ENCODE measurements at places on chromosomes 5 and 9.

GRCh38 chr9:128863647-128864046, 18.1 kb downstream of the KYAT1 start:
- DNase-seq = no peak

DNA sequence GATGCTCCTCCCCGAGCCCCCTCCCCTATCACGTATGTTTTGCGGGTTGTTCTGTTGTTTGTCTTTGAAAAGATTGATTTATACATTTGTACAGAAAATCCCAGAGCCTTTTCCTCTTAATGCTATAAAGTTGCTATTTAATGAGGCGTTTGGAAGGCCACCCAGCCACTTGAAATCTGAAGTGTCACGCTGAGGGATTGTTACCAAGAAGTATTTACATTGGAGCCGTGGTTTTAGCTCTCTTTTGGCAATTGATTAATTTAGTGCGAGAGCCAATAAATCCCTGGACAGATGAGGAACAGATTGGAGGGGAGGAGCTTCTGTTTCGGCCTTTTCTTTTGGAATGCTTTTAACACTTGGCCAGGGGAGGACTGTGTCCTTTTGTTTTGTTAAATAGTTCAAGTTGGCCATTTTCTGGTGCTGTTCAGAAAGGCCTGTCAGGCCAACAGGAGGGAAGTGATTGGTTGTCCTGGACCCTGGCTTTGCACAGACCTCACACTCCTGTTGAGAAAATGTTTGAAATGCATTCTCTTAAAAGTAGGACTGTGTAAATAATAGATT, 250.2 kb downstream of the PDZD2 start:
- DNase-seq = no peak

- DNase-seq = no peak
These were observed 200.4 kb downstream of the TTLL11 start for GRCh38 chr9:121892706-121893105.

DNA sequence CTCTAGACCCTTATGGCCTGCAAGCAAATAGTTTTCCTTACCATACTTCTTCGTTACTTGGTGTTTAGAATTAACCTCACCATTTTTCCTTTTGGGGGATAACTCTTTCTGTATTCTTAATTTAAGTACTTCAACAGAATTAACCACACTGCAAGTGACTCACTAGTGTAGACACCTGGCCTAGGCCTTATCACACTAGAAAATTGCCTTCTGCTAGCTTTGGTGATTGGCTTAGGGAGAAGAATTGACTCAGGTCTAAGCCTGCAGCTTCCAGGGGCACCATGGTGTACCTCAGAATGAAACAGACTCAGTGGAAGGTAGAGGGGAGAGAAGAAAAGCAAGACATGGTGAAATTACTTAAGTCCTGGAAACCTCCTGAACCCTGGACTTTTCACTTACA, 112.8 kb upstream of the HMHB1 start:
- no peak for DNase-seq

DNA sequence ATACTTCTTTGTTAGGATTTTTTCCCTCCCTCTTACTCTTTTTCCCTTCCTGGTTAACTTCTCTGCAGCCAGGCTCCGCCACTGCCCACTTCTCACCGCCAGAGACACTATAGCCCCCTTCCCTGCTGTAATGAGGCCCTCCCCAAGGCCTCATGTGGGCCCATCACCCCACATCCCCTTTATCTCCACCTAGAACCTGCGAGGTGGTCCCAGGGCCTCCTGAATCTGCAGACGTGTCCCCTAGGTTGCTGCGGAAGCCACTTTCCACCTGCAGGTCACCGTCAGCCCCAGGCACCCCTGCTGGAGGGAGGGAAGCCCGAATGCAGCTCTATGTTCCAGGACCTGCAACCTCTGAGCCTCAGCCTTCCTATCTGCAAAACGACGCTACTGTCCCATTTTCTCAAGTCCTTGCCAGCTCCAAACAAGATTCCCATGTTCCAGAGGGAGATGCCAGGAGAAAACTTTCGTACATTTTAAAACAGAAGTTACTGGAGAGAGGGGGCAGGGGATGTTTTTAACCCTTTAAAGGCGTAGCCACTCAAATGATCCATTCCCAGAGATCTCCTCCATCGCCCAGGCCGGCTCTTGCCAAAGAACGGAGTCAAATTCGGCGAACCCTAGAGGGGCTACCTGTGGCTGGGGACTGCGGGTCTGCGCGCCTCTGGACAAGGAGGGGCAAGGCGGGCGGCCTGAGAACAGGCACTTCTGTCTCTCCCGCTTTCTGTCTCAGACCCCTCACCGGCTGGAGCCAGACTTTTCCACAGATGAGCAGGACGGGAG, 929 bp downstream of the SH3PXD2B start:
- DNase-seq = no peak

DNA sequence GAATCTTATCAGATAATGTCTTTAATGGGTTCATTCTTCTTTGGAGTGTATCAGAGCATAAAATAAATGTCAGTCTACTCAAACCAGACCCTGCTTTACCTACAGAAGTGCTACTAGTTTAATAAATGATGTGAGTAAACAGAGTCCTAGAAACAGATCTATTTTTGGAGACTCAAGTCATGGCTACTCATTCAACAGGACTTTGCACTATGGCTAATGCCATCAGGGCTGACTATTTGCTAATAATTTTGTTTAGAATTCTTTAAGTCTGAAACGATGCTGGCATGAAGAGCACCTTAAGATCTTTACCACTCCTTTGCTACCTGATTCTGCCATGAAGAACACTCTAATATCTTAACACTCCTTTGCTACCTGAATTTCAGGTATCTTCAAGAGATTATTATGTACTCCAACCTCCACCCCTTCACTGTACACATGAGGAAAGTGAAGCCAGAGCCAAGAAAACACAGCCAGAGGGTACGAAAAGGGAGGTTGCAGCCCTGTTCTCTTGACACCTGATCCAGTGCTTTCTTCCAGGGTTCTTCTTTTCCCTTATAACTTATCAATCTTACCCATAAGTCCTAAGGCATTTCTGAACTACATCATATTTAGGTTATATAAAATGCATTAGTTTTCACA, 62.4 kb downstream of the ZNF608 start:
- no peak for DNase-seq

GRCh38 chr5:149605998-149606724, 24.9 kb downstream of the ARHGEF37 start:
- DNase-seq = no peak

DNA sequence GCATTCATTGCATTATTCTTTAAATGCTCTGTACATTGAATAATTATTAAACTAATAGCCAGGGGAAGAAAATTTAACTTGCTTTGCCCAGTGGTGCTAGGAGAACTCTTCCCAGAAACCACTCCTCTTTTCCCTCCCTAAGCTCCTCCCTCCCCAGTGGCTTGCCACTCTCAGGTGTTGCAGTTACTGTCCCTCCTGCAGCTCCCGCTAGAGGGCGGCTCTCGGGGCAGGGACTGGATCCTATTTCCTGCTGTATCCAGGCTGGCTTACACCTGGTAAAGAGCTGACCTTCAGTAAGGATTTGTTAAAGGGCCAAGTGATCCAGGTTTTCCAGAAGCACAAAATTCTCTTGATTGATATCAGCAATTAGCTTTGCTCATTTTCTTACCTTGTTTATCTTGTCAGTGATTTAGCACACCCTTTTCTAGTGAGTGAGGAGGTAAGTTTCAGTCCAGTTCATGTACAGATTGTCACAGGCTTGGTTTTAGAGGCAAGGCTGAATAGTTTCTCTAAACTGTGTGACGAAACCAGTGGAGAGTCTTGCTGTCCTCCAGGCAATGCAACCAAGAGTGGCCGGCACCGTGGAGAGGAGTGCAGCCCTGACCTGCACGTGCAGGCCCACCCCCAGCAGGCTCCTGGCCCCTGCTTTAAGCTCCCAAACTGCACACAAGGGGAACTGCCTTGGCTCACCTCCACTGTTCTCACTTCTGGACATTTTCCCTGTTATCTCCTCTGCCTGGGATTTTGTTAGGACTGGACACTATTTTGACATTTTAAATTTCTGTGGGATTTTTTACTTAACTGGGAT, 423.8 kb downstream of the SPOCK1 start:
- DNase-seq = peak; percentile 74

- DNase-seq = no peak
These were observed 270.9 kb downstream of the GAS1 start for GRCh38 chr9:86676396-86676795.

- no peak for DNase-seq
These were observed 12.9 kb downstream of the HAND1 start for GRCh38 chr5:154465169-154465568.

GRCh38 chr5:82599030-82599429, 320.9 kb upstream of the RPS23 start:
- no peak for DNase-seq

DNA sequence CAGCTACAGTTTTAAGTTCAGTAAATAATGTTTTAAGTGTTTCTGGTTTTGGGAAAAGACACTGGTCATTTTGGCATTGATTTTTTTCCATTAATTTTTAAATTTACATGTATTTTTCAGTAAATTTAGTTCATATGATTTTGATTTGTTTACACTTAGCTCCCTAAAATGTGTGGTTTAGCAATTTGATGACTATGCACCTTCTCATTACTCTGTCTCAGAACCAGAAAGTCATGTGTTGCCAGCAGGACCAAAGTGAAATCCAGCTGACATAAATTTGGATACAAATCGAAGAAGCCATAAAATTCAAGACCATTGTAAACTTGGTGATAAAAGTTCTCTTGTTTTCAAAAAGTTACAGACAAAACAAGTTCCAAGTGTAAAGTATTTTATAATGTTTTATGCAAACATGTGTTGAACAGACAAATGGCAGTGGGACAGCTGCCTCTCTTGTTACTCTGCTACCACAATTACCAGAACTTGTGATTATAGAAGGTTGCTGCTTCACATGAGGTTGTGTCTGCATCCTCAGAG, 354.8 kb downstream of the NR2F1-AS1 start:
- DNase-seq = no peak

GRCh38 chr9:111161015-111161415, 122.7 kb upstream of the LPAR1 start:
- no peak for DNase-seq

DNA sequence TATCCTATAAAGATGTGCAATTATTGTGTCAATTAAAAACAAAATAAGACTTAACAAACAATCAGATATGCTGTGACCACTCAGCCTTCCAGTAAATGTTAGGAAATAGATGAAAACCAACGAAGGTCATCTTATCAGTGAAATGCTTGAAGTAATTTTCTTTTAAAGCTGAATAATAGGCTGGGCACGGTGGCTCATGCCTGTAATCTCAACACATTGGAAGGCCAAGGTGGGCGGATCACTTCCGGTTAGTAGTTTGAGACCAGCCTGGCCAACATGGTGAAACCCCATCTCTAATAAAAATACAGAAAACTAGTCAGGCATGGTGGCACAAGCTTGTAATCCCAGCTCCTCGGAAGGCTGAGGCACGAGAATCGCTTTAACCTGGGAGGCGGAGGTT, 31.2 kb downstream of the NLN start:
- no peak for DNase-seq

GRCh38 chr5:79225026-79225425, 10.9 kb upstream of the JMY start:
- no peak for DNase-seq

DNA sequence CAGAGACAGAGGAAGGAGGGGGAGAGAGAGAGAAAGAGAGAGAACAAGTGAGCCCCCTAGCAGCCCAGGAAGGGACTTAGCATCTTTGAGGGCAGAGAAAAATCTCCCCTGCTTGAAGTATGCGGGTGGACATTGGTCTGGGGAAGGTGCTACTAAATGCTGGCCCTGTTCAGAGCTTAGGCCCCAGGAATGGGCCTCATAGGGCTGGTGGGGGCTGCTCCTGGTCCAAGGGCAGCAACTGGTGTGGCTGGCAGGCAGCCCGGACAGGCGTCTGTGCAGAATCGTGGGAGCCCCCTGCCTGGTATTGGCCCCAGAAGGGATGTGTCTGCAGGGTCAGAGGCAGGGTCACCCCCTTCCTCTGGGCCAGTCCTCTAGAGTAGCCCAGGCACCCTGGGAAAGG, 47.8 kb upstream of the SUSD3 start:
- DNase-seq = no peak

DNA sequence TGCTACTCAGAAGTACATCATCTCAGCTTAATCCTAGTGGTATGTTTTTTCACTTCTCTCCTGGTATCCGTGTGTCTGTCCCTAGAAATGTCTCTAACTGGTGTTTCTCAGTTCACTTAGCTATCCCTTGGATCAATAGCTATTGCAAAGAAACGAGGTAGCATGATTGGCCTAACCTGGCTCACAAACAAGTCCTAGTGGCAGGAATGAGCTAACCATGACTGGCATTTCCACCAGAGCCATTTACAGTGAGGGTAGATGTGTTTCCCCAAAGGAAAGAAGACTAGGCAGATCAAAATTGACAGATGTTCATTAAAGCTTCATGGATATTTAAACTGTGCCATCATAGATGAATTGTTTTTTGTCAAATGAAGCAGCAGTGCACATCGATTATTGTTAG, 82.5 kb downstream of the PALM2AKAP2 start:
- no peak for DNase-seq

- DNase-seq = no peak
These were observed 52.7 kb upstream of the ERCC6L2 start for GRCh38 chr9:95822583-95823431.

- no peak for DNase-seq
These were observed 156.4 kb upstream of the SMIM23 start for GRCh38 chr5:171629221-171629620.

GRCh38 chr5:149257889-149258705, 13.6 kb upstream of the AFAP1L1 start:
- DNase-seq = no peak

GRCh38 chr5:40834391-40834848, 602 bp downstream of the RPL37 start:
- no peak for DNase-seq

DNA sequence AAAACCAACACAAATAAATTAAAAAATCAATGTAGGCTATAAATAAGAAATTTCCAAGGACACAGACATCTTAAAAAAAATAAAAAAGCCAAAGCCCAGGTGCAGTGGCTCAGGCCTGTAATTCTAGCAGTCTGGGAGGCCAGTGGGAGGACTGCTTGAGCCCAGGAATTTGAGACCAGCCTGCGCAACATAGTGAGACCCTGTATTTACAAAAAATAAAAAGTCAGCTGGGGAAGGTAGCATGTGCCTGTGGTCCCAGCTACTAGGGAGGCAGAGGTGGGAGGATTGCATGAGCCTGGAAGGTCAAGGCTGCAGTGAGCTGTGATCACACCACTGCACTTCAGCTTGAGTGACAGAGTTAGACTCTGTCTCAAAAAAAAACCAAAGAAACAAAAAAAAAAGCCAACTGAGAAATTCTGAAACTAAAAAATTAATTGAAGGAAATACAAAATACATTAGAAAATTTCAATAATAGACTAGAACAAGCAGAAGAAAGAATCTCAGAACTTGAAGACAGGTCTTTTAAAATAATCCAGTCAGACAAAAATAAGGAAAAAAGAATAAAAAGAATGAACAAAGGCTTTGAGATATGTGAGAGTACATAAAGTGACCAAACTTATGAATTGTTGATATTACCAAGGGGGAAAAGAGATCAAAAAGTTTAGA, 149.5 kb upstream of the PANK3 start:
- DNase-seq = no peak

- no peak for DNase-seq
These were observed 15.7 kb downstream of the CEP72 start for GRCh38 chr5:627840-628239.
